Fibroblast of skin of left biceps (primary cell): ENCODE measurements at places on chromosomes 5 and 9.

GRCh38 chr5:95620030-95620869, at the start of gene GPR150:
TSS of gene GPR150 (plus strand) at chr5:95620087. CDS start at chr5:95620276, 189 bp downstream.
- no peak for DNase-seq

DNA sequence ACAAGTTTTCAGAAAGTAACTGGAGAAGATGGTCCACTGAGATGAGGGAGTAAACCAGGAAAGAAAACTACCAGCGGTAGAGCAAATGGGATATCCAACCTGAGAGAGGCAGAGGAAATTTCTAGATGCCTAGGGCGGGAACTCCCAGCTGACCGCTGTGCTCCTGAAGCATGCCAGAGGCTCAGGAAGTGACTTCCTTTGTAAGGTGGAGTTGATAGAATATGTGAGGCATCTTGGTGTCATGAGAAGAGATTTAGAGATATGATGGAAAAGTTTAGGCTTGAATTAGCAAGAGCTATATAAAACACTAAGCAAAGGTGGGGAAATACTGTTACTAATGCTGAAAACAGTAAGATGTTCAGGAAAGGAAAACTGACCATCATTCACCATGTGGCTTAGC, 124.1 kb downstream of the C9orf152 start:
- DNase-seq, result no peak

DNA sequence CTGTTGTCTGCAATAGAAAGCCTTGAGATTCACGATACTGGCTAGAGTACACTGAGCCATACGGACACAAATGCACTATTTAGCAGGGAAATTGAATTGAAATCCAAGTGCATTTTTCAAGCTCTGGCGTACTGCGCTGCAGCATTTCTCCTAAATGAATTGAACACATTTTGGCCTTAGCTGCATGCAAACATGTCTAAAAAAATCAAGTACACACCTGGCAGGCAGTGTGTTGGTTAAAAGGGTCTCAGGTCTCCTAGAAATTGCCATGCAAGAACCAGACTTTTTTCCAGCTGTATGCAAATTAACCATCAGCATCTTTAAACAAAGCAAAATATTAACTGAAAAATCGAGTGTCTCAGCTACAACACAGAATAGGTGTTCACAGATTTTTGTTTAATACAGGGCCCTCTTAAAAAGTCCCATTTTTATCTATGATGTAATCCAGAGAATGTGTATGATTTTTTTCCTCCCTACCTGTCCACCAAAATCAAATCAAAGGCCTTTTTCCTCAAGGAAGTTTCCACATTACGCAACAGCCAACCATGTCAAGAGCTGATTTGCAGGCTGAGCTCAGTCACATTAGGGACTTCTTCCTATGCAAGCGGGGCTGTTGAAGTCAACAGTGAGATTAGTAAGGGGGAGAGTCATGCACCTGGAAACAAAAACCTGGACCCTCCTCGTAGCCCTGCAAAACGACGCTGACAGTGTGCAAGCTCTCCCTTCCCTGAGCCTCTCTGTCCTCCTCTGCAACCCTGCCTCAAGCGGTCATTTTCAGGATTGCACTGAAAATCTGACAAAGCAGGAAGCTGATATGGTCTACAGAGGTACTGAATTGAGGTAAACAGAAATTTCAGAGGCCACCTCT, 14.1 kb upstream of the SFXN1 start:
- no peak for DNase-seq

DNA sequence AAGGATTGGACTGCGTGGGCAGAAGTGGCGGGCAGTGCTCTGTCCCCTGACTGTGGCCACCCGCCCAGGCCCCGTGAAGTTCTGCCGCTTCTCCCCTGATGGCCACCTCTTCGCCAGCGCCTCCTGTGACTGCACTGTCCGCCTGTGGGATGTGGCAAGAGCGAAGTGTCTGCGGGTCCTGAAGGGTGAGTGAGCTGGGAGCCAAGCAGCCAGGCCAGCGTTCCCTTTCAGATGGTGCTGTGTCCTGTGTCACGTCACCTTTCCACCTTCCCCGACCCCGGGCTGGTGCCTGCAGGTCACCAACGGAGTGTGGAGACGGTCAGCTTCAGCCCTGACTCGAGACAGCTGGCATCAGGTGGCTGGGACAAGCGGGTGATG, 2.3 kb downstream of the WDR38 start:
- no peak for DNase-seq

DNA sequence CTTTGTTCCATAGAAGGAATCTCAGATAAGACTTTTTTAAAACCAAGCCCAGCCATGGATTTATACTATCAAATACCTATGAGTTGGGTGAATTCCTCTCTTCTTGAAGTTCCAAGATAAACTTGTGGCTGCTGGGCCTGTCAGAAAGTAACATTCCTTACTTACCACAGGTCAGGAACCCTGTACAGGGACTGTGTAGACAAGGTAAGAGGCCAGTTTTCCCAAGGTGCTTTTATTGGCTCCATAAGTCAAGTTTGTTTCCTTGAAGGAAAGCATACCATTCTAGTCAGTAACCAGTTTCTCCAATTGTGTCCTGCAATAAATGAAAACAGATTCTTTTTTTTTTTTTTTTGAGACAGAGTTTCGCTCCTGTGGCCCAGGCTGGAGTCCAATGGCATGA, 8.8 kb upstream of the CLTB start:
- no peak for DNase-seq

- no peak for DNase-seq
Measured at GRCh38 chr9:35863583-35863982, 6.6 kb downstream of the OR13J1 start.

DNA sequence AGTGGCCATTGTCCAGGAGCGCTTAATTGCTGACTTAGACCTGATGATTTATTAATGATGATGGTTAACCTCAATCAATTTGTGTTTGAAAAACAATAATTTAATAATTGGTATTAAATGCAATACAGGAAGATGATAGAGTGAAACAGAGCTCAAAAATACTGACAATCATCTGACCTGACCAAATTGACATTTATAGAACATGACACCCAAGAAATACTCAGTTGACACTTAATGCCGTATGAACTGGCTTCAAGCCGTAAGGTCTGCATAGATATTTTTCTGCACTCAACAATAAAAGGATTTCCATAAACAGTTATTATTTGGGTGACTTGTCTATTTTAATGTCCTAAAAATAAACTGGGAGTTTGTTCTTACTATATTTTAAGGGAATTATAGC, 159.2 kb downstream of the TRIO start:
- no peak for DNase-seq

GRCh38 chr9:91433180-91433579, 9.5 kb upstream of the NFIL3 start:
- DNase-seq, result peak; percentile 77

DNA sequence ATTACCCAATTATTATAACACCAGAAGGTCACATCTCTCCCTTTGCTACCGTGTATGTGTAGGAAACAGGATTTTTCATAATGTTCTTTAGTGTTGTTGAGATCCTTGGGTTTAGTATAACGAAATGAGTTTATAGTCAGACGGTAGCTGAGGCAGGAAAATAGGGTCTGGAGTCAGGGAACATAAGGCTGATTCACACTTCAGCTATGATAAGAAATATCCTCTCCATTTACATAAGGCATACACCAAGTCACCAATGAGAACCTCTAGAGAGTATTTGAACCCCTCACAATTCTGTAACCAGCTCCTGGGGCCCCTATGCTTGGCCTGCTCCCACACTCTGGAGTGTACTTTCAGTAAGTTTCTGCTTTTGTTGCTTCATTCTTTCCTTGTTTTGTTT, 58.9 kb upstream of the ANKH start:
- DNase-seq, result no peak

- peak; percentile 2 for DNase-seq
Measured at GRCh38 chr9:132546148-132547051, 36.0 kb upstream of the BARHL1 start.

DNA sequence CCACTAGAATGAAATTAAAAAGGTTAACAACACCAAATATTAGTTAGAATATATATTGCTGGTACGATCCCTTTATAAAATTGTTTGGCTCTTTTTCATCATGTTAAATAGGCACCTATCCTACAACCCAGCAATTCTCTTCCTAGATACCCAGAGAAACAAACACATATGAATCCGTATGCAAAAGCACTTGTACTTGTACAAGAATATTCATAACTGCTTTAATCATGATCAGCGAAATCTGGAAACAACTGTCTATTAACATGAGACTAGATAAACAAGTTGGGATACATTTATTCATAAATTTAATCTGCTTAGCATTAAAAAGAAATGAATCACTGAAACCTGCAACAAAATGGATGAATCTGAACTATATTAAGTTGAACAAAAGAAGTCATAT, 113.7 kb upstream of the MAP1B start:
- no peak for DNase-seq

DNA sequence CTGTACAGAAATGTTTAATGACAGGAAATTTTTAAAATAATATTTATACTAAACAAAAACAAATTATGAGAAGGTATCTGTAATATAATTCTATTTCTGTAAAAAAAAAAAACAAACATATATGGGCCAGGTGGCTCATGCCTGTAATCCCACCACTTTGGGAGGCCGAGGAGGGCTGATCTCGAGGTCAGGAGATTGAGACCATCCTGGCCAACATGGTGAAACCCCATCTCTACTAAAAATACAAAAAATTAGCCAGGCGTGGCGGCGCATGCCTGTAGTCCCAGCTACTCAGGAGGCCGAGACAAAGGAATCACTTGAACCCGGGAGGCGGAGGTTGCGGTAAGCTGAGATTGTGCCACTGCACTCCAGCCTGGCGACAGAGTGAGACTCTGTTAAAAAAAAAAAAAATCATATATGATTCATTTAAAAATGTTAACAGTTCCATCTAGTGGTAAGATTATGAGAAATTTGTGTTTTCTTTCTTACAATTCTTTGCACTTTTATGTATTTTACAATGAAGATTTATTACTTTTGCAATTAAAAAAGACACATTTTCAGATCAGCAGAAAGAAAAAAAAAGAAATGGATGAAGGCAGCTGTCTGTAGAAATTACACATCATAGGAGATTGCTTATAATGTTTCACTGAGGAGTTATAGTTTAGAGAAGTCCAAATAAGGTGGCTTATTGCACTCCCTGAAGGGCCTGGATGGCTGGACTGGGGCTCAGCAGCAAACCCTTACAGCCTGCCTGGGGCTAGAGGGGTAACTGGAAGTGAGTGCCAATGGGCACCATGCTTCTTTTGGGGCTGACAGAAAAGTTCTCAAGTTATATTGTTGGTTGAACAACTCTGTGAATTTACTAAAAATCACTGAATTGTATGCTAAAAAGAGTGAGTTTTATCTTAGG, 20.3 kb downstream of the C9orf153 start:
- no peak for DNase-seq

- no peak for DNase-seq
Measured at GRCh38 chr9:2568689-2569088, 52.9 kb upstream of the VLDLR start.

DNA sequence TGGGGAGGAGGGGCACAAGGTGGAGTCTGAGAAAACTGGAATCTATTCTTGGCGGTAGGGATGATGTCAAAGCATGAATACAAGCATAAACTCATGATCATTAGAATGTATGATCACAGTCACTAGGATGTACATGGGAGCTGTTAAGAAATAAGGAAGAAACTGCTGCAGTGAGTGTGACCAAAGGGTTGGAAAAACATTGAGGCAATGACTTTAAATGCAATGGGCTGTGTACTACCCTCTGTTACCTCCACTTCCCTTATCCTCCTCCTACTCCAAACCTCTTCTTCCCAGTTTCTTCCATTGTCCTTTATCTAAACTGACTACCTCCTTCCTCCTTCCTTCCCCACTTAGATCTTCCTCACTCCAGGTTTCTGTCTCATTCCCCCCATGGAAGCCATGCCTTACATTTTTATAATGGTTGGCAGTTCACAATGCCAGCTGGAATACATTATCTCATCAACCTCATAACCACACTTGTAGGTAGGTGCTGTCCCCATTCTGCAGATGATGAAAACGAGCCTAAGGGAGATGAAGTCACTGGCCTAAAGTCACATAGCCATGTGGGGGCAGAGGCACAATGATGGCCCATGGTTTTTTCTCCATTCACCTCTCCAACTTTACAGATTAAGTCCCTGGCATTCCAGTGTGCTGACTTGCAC, 21.9 kb upstream of the TNFSF15 start:
- DNase-seq, result no peak

DNA sequence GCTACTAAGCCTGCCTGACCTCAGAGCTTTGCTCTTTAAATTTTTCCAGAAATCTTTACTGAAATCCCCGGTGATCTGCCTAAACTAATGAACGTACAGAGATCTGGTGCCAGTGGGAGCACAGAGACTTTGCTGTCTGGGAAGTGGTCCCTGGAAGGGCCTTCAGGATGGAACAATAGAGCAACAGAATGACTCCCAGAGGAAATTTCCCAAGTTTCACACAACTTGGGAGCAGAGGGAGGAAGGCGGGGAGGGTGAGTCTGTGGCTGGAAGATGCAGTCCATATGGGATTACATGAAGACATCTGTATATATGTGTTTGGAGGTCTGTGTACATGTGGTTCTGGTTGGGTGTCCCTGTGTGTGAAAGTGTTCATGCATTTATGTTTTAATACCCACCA, 638.3 kb downstream of the CCDC171 start:
- DNase-seq, result no peak

GRCh38 chr5:172979778-172980177, 3.8 kb upstream of the ATP6V0E1 start:
- DNase-seq, result no peak

- DNase-seq, result no peak
Measured at GRCh38 chr5:102286476-102286875, 9.6 kb downstream of the SLCO4C1 start.

DNA sequence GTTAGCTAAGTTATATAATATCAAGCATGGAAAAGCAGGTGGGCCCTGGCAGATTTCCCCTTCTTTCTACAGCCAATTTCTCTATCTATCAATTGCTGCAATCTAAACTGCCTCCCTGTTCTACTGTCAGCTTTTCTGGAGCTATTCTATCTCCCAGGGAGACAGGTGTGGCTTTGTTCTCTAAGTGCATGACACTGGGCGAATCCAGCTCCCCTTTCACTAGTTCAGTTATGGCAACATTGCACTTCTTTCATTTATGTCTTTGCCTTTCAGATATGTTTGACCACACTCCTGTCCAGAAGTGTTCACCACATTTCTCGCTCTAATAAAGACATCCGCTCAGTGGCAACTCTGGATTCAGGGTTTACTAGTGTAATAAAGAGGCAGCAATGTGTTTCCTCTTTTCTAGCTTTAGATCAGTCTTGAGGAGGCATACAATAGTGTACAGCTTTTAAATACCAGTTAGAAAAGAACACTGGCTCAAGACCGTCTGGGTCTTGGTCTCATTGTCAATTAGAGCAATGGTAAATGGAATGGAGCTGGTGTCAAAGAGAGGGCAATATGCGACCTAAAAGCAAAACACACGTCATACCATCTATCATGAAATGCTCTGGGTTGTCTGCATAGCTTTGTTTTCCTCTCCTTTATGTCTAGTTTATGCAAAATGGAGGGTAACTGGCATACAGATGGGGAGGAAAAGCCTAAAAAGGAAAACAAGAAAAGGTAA, 197.0 kb downstream of the SLF1 start:
- no peak for DNase-seq

GRCh38 chr9:15293804-15294316, 13.2 kb downstream of the TTC39B start:
- DNase-seq, result no peak

DNA sequence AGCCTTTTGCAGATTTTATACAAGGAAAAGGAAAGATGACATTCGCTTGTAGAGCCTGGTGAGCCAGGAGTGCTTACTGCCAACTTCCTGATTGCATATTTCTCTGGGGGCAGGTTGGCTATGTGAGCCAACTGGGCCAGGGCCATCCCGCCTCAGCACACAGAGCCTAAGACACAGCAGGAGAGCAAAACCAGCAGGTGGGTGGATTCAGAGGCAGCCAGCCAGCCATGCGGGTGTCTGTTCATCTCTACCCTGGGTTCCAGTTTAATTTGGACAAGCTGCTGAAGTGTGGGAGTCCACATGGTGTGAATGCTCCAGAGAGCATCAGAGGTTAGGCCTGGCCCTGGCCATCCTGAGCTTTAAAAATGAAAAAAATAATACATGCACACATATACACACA, 291.4 kb downstream of the ARHGEF28 start:
- no peak for DNase-seq
